ENCODE measurements at places on chromosomes 1 and 21.

GRCh38 chr1:67515324-67516080 is 85.3 kb upstream of the SERBP1 start:
- H3K4me1 ChIP-seq = no peaks in the 10 kb centered on the region
- no peak for ATAC-seq
- H3K36me3 ChIP-seq = no peaks in the 10 kb centered on the region
- H3K27me3 ChIP-seq = no peaks in the 10 kb centered on the region
- H3K4me3 ChIP-seq = no peak overlapping the region

- no peak for ATAC-seq
- no peaks in the 10 kb centered on the region for H3K4me1 ChIP-seq
- no peaks in the 10 kb centered on the region for H3K27me3 ChIP-seq
- no peaks in the 10 kb centered on the region for H3K36me3 ChIP-seq
- no peak overlapping the region for H3K4me3 ChIP-seq
- H3K27ac ChIP-seq = no peak overlapping the region
Observed at GRCh38 chr1:39332291-39332690, 127.8 kb downstream of the MACF1 start.

DNA sequence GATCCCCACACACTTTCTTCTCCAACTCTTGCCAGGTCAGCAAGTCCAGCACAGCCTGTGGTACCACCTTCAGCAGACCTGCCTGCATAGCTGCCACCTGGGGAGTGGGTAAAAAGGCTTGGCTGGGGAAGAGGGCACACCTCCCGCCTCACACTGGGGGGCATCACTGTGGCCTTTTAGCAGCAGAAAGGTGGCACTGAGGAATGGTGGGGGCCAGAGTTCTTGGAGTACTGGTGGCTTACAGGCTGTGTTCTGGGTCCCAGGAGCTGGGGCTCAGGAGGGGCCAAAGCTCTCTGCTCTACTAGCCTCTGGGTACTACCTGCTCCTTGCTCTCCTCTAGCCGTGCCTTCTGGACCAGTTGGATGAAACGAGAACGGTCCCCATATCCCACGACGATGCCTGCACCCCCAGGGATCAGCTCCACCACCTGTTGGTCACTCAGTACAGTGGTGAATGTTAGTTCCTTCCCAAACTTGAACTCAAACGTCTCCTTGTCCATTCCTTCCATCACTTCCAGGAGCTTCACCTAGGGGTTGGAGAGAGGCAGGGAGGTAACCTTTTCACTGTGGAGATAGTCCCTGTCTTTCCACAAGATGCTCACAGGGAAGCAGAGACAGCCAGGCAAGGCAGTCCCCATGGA is 6.7 kb downstream of the HECTD3 start:
- H3K4me1 ChIP-seq = peaks cover 8% of the 10 kb centered on the region
- H3K27me3 ChIP-seq = no peaks in the 10 kb centered on the region
- ATAC-seq = no peak

DNA sequence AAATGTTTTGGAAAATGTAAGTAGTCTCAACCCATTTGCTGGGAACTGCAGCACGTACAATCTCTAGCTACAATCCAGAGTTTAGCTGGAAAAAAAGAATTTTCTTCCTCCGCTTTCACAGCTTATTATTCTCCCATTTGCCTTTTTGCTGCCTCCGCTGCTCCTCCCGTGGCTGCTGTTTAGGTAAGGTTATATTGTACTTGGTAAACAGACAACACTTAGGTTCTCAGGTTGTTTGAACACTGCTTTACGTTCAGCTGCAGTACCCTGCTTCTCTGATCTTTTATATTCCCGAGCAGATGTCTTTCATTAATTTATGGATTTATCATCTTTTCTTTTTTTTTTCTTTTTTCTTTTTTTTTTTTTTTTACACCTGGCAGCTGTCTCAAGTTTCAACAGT is 14.3 kb downstream of the PROX1 start:
- H3K27me3 ChIP-seq = peaks cover 9% of the 10 kb centered on the region
- no peaks in the 10 kb centered on the region for H3K4me1 ChIP-seq

GRCh38 chr1:228903434-228904071 is 168.3 kb downstream of the RHOU start:
- no peak for ATAC-seq
- H3K27ac ChIP-seq = peak overlapping the region; percentile 78
- H3K36me3 ChIP-seq = no peaks in the 10 kb centered on the region
- no peak overlapping the region for H3K4me3 ChIP-seq
- H3K4me1 ChIP-seq = peaks cover 33% of the 10 kb centered on the region

DNA sequence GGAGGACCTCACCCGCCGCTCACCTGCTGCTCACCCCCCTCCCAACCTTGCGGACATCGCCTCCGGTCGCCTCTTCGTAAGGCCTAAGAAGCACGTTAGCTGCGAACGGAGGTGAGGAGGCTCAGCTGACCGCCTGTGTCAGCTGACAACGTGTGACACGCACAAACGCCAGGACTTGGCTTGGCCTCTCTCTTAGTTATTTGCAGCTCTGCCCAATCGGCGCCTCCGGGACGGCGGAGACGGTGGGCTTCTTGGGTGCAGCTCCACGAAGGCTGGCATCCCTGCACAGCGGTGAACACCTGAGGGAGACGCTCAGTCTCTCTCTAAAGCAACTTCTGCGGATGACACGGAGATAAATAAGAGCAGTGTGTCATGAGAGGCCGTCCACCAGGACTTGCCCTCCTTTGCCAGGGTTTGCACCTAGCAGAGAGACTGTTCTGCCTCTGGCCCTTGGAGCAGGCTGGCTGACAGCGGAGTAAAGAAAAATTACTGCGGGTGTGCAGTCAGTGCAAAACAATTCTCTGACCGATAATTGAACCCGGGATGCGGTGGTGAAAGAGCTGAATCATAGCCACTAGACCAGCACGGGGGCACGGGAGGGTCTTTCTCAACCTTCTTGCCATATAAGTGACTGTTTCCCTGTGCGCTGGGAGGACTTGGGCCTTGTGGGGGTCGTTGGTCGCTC is 318.9 kb downstream of the FAM72C start:
- H3K4me3 ChIP-seq = no peak overlapping the region
- H3K27me3 ChIP-seq = peaks cover 64% of the 10 kb centered on the region
- no peaks in the 10 kb centered on the region for H3K36me3 ChIP-seq

GRCh38 chr21:41410767-41411448 is 15.1 kb upstream of the MX1 start:
- H3K4me1 ChIP-seq = no peaks in the 10 kb centered on the region
- H3K27ac ChIP-seq = no peak overlapping the region

GRCh38 chr1:184050636-184051035 is 894 bp upstream of the TSEN15 start:
- H3K36me3 ChIP-seq = no peaks in the 10 kb centered on the region
- no peaks in the 10 kb centered on the region for H3K27me3 ChIP-seq

- no peaks in the 10 kb centered on the region for H3K4me1 ChIP-seq
- no peak overlapping the region for H3K4me3 ChIP-seq
Observed at GRCh38 chr1:147568551-147568950, 27.2 kb downstream of the BCL9 start.

DNA sequence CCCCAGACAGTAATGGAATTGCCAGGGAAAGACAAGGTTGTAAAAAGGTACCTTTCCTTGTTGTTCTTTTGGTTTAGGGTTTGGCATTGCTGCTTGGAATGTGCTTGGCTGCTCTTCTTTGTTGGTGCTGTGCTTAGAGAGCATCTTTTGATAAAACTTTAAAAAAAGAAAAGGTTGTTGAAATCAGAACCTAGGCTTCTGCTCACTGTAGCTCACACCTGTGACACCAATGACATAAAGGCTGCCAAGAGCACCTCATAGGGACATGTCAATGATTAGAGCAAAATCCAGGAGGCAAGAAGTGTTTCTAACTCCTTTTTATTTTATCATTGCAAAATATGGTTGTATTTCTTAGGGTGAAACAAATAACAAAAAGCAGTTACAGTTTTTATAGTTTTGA is 28.9 kb downstream of the CLEC20A start:
- no peak overlapping the region for H3K4me3 ChIP-seq
- no peaks in the 10 kb centered on the region for H3K4me1 ChIP-seq
- no peak overlapping the region for H3K27ac ChIP-seq
- H3K36me3 ChIP-seq = peaks cover 62% of the 10 kb centered on the region
- H3K27me3 ChIP-seq = no peaks in the 10 kb centered on the region
- no peak for ATAC-seq

- H3K4me3 ChIP-seq = no peak overlapping the region
- no peaks in the 10 kb centered on the region for H3K4me1 ChIP-seq
- no peak overlapping the region for H3K27ac ChIP-seq
- no peaks in the 10 kb centered on the region for H3K36me3 ChIP-seq
- H3K27me3 ChIP-seq = no peaks in the 10 kb centered on the region
Observed at GRCh38 chr1:7255303-7256058, 470.2 kb downstream of the CAMTA1 start.

- H3K4me3 ChIP-seq = no peak overlapping the region
- ATAC-seq = no peak
- H3K36me3 ChIP-seq = no peaks in the 10 kb centered on the region
Observed at GRCh38 chr21:41755934-41756773, 10.7 kb downstream of the RIPK4 start.

DNA sequence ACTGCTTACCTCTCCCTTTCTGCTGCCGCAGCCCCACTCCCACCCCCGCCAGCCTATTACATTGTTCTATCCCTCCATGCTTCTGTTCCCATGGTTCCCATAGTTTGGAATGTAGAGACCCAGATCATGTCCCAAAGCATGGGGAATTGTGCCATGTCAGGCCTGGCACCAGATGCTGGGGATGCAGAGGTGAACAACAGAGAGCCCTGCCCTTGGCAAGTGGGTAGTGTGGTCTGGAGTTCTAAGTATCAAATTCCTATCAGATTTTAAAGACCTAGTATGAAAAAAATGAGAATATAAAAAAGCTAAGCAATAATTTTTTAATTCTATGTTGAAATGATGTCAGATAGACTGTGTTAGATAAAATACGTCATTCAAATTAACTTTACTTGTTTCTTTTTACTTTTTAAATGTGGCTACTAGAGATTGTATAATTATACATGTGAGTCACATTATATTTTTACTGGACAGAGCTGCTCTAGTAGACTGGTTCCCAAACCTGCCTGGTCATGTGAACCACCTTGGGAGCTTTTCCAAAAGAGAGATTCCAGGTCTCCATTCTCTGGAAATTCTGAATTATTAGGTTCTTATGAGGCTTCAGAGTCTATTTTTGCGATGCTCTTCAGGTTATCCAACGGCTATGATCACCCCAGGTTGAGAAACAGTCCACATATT is 113.0 kb upstream of the DAB1 start:
- no peaks in the 10 kb centered on the region for H3K36me3 ChIP-seq
- no peak overlapping the region for H3K27ac ChIP-seq
- H3K4me3 ChIP-seq = no peak overlapping the region
- ATAC-seq = no peak
- no peaks in the 10 kb centered on the region for H3K4me1 ChIP-seq

DNA sequence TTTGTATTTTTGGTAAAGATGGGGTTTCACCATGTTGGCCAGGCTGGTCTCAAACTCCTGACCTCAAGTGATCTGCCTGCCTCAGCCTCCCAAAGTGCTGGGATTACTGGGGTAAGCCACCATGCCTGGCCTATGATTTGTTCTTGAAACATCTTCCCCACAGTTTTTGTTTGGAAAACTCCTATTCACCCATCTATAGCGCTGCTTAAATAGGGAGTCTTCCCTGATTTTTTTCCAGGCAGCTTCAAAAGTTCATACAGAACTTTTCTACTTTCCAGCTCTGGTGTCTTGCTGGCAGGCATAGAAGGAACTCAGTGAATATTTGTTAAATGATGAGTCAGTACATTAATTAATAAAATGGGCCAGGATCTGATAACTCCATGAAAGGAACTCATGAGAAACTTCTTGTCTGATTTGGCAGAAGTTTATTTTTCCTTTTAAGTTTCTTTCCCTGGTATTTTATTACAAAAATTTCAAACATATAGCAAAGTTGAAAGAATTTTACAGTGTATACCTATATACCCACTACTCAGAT is 33.0 kb upstream of the TTC22 start:
- no peak for ATAC-seq
- H3K27me3 ChIP-seq = no peaks in the 10 kb centered on the region
- H3K4me3 ChIP-seq = no peak overlapping the region
- no peaks in the 10 kb centered on the region for H3K4me1 ChIP-seq

- no peaks in the 10 kb centered on the region for H3K27me3 ChIP-seq
- no peak for ATAC-seq
- no peaks in the 10 kb centered on the region for H3K4me1 ChIP-seq
- H3K4me3 ChIP-seq = no peak overlapping the region
- no peaks in the 10 kb centered on the region for H3K36me3 ChIP-seq
Observed at GRCh38 chr1:180988253-180988752, 34.4 kb downstream of the STX6 start.

DNA sequence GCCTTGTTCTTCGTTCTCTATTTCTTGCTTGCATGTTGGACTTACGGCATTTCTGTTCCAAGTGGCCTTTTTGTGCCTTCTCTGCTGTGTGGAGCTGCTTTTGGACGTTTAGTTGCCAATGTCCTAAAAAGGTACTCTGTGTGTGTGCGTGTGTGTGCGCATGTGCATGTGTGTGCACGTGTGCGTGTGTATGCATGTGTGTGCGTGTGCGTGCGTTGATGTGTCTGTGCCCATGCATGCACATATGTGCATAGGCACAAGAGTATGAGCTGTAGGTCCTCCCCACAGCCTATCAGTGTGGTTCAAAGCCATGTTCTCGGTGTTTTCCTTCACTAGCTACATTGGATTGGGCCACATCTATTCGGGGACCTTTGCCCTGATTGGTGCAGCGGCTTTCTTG is 13.7 kb downstream of the NPPA start:
- peaks cover 6% of the 10 kb centered on the region for H3K4me1 ChIP-seq
- no peak overlapping the region for H3K4me3 ChIP-seq
- H3K36me3 ChIP-seq = peaks cover 99% of the 10 kb centered on the region
- ATAC-seq = no peak

GRCh38 chr1:109527098-109527811 is 12.4 kb upstream of the GPR61 start:
- no peaks in the 10 kb centered on the region for H3K36me3 ChIP-seq
- H3K27me3 ChIP-seq = no peaks in the 10 kb centered on the region
- H3K4me1 ChIP-seq = no peaks in the 10 kb centered on the region
- ATAC-seq = no peak

DNA sequence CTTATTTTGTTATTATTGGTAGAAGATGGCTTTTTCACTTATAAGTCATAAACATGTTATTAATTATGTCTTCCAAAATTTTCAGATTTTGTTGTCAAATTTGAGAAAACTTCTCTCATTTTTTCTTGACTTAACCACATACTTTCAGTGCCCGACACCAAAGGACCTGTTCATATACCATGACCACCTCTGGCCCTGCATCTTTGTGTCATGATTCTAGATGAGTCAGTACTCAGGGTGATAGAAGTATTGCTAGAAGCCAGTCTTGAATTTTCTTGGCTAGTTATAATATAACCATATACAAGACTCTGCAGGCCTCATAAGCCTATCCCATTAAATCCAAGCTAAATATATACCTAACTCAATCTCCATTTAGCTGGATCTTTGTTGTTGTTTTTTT is 35.4 kb upstream of the DPH5 start:
- H3K36me3 ChIP-seq = no peaks in the 10 kb centered on the region
- no peak for ATAC-seq
- no peaks in the 10 kb centered on the region for H3K27me3 ChIP-seq
- H3K4me3 ChIP-seq = no peak overlapping the region
